AG04449 (cell line): ENCODE measurements at places on chromosomes 11 and 22.

DNA sequence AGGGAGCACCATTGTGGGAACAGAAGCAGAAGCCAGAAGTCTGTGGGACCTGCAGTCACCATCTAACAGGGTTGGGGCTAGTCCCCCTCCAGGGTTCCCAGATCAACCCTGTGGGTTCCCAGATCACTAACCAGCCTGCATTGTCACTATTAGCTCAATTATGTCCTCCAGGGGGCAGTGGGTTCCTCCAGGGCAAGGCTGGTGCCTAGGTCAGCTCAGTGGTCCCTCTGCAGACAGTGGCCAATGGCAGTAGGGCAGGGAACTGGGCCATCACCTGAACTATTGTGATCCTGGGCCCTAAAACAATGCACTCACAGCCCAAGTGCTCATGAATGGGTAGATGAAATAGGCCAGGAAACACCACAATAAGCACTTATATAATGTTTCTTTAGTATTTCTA lies 18.8 kb upstream of the PRSS23 start:
- no peak for DNase-seq

DNA sequence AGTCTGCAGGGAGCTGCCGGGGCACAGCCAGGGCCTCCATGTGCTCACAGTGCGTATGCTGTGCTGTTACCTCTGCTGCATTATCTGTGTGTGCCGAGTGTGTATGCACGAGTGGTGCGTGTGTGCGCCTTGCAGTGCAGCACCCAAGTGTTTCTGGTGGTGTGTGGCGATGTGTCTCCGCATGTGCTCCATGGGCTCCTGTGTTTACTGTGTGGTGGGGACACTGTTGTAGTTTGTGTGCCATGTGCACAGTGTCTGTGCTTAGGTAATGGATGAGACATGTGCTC lies 31.4 kb downstream of the KCNC1 start:
- DNase-seq = no peak

- DNase-seq = no peak
Observed at GRCh38 chr11:10984250-10984649, 126.4 kb upstream of the ZBED5 start.

DNA sequence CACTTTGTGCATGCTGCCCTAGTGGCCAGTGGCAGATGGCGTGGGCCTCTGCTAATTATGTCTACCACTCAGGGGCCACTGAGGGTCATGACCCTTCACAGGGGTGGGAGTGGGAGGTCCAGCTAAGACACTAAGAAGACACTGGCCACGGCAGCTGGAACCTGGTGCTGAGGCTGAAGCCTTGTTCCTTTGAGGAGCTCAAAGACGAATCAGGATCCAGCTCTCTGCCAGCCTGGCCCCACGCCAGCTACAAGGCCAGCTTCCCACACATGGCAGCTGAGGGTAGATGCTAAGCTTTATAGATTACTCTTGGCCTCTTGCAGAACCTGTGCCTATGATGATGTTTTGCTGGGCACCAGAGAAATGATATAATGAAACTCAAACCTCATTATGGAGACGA lies 226.3 kb downstream of the DSCAML1 start:
- no peak for DNase-seq

DNA sequence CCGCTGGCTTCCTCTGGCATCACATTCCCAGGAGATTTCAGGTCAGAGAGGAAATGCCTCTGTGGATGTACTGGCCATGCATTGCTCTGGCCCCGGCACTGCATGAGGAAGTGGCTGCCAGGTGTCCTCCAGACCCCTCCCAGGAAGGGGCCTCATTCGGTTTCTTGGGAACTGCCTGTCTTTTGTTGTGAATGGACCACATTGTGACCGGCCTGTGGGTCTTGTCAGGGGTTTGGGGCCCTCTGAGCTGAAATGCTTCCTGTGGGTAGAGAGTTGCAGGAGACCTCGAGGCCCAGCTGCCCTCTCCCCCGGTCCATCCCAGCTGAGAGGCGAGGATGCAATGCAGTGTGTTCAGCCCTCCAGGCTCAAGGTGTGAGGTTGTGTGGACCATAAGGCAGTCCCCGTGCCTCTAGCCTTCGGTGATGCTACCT lies 18.8 kb upstream of the ST3GAL4 start:
- no peak for DNase-seq

GRCh38 chr11:73219396-73220285 lies 1.6 kb downstream of the P2RY2 start:
- no peak for DNase-seq

GRCh38 chr11:130427581-130428315 lies 661 bp downstream of the ADAMTS8 start:
- no peak for DNase-seq

GRCh38 chr11:119120639-119121007 lies 757 bp upstream of the HINFP start:
- no peak for DNase-seq

DNA sequence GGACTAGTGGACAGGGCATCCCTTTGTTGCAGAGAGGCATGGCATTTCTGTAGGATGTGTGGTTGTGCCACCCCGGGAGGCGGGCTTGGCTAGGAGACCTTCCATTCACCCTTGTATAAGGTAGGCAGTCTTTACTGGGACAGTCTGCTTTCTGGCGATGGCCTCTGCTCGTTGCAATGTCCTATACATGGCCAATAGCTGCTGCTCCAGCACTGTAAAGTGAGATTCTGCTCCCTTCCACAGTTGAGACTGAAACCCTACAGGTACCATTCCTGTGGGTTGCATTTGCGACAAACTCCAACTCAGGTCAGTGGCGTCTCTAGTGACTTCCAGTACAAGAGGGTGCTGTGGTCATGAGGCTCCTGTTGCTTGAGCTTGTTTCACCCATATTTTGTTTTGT lies 20.4 kb upstream of the APOL3 start:
- no peak for DNase-seq

GRCh38 chr11:2203440-2204259 lies 32.0 kb upstream of the TH start:
- no peak for DNase-seq

DNA sequence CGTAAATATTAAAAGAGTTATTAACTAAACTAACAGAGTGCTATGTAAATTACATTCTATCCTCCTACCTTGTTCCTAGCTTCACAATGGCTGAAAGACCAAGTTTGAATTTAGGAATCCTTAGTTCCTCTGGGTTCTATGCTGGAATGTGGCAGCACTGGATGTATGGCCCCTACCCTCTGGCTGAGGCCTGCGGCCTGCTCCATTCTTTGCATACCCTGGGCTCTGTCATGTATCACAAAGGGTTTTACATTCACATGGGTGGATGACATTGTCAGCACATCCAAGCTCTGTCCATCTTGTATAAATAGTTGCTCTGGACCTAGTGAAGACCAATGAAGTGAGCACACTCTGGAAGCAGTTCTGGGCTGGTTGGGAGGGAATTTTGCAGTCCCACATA lies 54.5 kb downstream of the AASDHPPT start:
- DNase-seq = no peak

- no peak for DNase-seq
Observed at GRCh38 chr11:61334434-61335354, 1.7 kb downstream of the TKFC start.

GRCh38 chr11:77467233-77467632 lies 6.7 kb downstream of the PAK1 start:
- DNase-seq = no peak

DNA sequence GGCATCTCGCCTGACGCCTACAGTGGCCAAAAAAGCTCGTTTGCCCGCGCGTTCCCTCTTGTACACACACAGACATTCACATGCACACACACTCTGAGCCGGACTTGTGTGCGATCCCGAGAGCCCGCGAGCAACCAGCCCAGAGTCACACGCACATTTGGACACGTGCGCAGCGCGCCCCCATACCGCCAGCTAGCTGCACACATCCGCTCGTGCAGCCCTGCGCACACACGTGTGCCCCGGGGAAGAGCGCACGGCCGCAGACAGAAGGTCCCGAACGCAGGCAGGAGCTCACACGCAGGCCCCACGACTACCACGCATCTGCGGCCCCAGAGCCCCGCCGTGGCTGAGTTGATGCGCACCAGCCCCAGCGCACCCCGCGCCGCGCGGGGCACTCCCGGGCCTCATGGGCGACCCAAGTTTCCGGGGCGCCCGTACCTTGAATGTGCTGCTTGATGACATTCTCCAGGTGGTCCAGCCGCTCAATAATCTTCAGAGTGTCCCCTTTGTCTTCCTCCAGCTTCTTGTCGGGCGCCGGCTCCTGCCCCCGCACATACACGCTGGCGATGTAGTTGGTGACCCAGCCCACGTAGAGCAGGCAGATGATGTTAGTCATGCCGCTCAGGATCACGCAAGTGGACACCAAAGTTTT lies 758 bp downstream of the GALNT18 start:
- no peak for DNase-seq

- no peak for DNase-seq
Observed at GRCh38 chr11:30853439-30853838, 267.3 kb upstream of the MPPED2 start.

GRCh38 chr22:32717337-32718240 lies 83.9 kb upstream of the TIMP3 start:
- no peak for DNase-seq

DNA sequence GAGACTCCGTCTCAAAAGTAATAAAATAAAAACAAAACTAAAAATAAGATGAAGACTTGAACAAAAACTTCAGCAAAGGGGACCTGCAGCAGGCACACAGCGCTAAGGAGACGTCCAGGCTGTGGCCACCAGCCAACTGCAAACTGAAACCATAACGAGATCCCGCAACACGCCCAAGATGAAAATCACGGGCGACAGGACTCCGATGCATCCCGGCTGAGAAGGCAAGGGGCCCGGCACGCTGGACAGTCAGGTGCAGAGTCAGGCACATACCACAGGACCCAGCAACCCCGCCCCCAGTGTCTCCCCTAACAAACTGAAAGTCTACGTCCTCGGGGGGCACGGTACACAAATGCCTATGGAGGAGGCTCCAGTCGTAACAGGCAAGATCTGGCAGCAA lies 9.2 kb downstream of the HRAS start:
- DNase-seq = no peak

GRCh38 chr11:58227956-58228615 lies 632 bp downstream of the OR10Q1 start:
- DNase-seq = no peak

GRCh38 chr11:81495699-81496292 lies 1237.9 kb downstream of the FAM181B start:
- DNase-seq = no peak

GRCh38 chr11:119511614-119512306 lies 88.8 kb upstream of the THY1 start:
- no peak for DNase-seq

GRCh38 chr22:42001121-42001520 lies 2.5 kb downstream of the WBP2NL start:
- DNase-seq = no peak

- no peak for DNase-seq
Observed at GRCh38 chr22:46476547-46476941, 60.9 kb downstream of the CELSR1 start.

GRCh38 chr11:20483931-20484330 lies 96.4 kb downstream of the PRMT3 start:
- DNase-seq = no peak

GRCh38 chr22:17575681-17576080 lies 12.4 kb downstream of the SLC25A18 start:
- DNase-seq = no peak

DNA sequence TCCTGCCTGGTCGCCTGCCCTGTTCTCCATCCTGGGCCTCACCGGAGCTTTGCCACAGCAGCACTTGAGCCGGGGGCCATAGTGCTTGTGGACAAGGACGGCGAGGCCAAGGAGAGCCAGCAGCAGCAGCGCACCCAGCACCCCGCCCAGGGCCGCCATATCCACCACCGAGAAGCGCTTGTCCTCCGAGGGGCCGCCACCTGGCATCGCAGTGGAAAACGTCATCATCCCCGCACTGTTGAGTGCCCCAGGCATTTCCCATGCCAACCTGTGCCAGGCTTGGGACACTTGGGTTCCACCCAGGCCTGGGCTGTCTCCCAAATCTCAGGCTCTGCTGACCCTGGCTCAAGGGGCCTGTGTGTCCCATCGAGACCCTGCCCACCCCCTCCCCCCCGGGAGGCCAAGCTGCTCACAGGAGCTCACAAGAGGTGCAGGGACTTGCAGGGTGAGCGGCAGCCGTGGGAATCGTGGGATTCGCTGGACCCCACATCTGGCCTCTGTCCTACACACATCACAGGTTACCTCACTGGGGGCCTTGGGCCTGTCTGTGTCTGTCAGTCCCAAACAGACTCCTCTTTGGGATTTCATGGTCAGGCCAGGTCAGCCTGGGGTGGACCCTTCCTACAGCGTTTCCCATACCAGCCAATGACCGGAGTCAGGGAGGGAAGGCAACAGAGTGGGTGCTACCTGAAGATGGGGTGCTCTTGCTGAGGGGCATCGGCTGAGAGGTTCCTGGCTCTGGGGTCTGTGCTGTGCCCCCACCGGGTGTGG lies 2.3 kb upstream of the IRF7 start:
- DNase-seq = no peak

- DNase-seq = no peak
Observed at GRCh38 chr11:12743834-12744449, 69.7 kb downstream of the TEAD1 start.

DNA sequence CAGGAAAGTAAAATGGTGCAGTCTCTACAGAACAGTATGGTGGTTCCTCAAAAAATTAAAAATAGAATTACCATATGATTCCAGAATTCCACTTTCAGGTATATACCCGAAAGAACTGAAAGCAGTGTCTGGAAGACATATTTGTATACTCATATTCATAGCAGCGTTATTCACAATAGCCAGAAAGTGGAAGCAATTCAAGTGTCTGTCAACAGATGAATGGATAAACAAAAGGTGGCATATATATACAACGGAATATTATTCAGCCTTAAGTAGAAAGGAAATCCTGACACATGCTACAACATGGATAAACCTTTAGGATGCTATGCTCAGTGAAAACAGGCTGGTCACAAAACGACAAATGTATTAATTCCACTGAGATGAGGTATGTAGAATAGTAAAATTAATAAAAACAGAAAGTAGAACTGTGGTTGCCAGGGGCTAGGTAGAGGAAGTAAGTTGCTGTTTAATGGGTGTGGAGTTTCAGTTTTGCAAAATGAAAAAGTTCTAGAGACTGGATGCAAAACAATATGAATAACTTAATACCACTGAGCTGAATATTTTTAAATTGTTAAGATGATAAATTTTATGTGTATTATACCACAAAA lies 14.5 kb downstream of the SAA1 start:
- DNase-seq = no peak

- DNase-seq = no peak
Observed at GRCh38 chr11:124446916-124447315, 1.4 kb upstream of the OR8B8 start.

- DNase-seq = peak; percentile 77
Observed at GRCh38 chr11:111531687-111532364, 8.7 kb upstream of the LAYN start.
